ENCODE measurements at places on chromosomes 12 and 14.

GRCh38 chr12:12353276-12353675, 3.2 kb upstream of the MANSC1 start:
- DNase-seq: no peak

DNA sequence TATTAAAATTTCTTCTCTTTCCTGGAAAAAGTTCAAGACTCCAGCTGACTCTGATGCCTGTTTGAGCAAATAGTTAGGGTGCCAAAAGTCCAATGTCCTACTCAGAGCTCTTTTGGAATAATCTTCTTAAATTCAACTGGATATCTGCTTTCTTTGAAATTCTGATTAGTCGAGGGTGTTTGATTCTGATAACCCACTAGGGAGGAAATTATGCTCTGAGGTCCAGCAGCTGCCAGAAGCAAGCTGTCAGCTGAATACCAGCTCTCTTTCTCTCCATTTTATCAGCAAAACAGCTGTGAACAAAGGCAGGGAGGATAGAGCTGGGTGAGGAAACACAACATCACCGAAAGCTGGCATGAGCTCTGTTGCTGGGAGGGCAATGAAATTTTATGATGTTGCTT, 141.5 kb downstream of the CAND1 start:
- DNase-seq: no peak

GRCh38 chr12:8548192-8548591, 7.5 kb upstream of the CLEC4E start:
- no peak for DNase-seq

DNA sequence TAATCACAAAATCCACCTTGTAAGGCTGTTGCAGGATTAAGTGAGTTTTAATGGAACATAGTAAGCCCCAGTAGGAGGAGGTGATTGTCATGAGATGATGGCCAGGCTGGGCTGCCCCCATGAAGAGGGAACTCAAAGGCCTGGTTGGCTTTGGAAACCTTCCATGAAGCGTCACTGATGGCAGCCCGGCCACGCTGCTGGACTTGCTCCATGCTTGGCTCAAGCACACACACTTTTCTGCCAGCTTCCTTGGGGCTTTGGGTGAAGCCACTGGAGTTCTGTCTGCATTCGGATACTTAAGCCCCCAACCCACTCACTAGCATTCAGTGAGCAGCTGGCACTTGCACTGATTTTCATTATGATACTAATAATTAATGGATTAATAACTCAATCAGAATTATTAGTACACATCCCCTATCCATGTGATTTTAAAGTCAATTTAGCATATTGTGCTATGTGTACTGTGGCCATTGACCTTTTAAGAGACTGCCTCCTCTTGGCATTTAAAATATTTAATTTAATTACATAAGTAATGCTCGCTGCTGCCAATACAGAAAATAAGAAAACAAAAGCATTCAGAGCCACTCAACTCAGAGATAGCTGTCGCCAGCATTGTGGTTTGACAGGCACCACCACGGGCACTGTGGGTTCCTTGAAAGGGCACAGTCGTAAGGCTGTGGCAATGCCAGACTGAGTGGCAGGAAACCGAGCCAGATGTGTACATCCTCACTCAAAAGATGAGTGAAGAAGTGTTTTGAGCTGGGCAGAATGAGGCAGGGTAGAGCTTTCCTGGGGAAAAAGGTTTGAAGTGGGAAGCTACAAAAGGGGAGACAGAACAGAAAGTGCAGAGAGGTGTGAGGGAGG, 15.9 kb downstream of the KRT85 start:
- peak; percentile 36 for DNase-seq

GRCh38 chr12:47520029-47520428, 185.8 kb downstream of the RPAP3 start:
- no peak for DNase-seq

DNA sequence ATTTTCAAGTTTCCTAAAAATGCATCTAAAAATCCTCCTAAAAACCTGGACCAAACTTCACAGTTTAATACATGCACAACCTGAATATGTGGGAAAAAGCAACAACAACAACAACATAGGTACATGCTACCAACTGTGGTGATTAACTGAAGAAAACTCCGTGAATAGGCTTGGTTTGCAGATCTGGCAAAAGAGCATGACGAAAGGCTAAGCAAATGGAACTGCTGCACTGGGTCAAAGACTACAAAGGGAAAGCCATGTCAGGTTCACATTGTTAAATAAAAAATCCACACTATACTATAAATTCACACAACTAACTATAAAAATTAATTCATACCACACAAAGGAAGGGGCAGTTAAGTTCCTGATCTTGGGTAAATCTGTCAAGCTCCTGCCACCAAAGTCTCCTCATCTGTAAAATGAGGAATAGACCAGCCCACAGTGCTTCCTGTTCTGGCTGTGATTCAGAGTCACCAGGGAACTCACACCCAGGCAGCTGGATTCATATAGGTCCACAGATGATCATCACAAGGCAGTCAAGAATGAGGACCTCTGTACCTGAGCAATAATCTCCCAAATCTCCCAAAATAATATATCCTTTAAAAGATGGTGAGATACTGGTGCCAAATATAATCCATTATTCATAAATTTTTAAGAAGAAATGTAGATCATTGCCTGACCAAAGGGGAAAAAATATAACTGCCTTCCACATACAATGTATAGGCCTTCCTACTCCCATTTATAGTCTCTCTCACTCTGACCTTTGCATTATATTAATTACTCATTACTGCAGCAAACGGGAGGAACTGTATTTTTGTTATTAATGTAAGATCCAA, 7.0 kb downstream of the CORO1C start:
- peak; percentile 60 for DNase-seq

GRCh38 chr12:2958432-2959191, 585 bp upstream of the TEAD4 start:
- DNase-seq: no peak

DNA sequence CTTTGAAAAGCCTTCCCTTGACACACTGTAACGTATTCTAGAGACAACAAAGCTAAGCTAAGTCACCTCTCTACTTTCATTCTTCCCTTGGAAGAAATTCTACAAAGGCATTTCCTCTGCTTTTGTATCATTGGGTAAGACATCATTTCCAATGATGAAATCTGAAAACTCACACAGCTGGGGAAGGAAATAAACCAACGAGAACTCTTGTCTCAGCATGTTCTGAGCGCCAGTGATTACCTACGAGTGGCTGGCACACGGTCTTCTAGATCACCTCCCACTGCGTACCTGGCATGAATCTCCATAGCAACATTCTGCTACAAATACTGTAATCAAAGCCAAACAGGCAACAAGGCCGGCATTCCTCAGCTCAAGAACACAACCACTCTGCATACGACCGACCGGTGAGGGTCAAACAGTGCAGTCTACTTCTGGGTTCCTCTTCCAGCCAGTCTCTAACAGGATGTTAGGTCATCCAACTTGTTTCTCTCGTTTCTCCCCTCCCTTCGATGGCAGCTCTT, 7.6 kb downstream of the VPS37B start:
- DNase-seq: peak; percentile 62

DNA sequence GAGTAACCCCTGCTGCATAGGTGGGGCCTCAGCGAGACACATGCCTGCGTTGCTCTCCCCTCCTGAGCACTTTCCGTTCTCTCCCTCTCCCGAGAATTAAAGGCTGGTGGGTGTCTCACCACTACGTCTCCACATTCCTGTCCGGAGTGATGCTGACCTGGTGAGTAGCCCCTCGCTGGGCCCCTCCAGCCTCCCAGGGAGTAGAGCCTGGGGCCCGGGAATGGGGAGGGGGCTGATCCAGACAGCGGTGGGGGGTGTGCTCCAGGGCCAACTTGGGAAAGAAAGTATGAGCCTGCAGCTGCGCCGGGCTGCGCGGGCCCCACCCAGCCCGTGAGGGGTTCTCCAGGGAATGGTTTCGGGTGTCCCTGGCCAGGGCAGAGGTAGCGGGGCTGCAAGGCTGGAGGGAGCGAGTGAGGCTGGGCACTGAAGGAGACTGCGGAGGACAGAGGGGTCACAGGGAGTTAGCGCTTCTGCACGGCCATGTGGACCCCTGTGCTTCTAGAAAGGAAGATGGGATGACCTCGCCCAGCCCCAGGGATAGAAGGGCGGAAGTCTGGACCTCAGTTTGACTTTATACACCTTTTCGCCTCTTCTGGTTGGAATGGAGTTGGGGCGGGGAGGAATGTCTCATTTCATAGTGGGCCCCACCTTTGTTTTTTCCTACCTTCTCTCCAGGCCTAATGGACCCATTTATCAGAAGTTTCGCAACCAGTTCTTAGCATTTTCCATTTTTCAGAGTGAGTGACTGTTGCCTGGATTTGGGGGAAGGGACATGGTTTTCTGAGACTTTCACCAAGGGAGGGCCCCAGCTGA, 22.5 kb downstream of the RHOF start:
- DNase-seq: no peak

DNA sequence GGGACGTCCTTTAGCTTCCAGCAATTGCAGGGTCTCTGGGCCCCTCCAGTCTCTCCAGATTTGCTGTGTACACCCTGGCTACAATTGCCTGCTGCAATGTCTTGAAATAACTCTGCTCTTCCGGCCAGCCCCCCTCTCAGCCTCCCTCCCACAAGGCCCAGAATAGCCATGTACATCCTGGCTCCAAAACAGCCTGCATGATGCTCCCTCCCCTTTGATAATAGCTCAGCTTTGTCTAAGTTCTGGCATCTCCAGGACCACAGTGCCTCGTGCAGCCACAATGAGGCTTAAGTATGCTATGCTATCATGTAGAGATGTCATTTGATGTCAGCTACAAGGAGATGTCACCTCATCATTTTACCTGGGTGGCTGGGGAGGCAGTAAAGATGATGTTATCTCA, 74.6 kb downstream of the SRRM4 start:
- no peak for DNase-seq

GRCh38 chr14:104337351-104337750, 199.0 kb downstream of the KIF26A start:
- no peak for DNase-seq

GRCh38 chr12:152440-152839, 61.5 kb downstream of the SLC6A12 start:
- no peak for DNase-seq

DNA sequence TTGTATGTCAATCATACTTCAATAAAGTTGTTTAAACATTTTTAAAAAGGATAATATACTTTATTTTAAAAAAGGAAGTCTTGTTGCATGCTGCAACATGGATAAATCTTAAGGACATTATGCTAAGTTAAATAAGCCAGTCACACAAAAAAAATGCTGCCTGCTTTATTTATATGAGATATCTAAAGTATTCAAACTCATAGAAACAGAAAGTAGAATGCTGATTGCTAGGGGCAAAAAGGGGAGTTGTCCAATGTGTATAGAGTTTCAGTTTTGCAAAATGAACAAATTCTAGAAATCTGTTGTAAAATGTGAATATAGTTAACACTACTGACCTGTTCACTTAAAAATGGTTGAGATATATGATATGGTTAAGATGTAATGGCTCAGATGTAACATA, 8.7 kb downstream of the KLRC4 start:
- DNase-seq: no peak

DNA sequence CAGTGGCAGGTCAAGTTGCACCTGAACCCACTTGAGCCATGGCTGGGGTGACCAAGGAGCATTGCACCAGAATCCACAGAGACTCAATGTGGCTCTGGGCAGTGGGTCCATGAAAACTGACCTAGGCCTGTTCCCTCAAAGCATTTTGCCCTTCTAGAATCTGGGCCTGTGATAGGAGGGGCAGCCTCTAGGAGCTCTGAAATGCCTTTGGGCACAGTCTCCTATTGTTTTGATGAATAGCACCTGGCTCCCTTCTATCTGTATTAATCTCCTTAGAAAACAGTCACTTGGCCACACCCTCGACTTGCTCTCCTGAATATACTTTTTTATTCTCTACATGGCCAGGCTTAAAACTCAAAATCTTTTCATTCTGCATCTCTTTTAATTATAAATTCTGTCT, 14.1 kb upstream of the KRAS start:
- no peak for DNase-seq
